ENCODE measurements at places on chromosomes 12 and 14.
A peak's percentile ranks its signal among the peaks of the same experiment; 100 is the strongest.

DNA sequence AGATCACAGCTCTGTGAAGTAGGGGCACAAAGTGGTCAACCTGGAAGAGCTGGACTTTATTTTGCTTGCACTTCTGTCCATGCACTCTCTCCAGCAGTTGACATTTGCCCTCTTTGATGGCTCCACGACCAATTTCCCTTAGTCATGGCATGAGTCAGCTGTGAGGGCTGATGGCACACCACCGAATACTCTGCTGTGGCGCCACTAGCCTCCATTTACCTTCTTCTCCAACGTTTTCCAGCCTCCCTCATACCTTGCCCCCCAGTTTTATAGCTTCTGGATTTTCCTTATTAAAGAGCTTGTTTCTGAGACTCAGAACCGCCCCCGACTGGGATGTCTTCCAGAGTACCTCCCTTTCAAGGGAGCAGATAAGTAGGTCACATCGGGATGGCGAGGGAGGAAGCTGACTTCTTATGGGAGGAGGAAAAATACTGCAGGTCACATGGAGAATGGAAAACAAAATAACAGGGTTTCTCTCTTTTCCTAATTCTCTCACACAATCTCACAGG is 17.6 kb downstream of the NINJ2 start:
- peak; percentile 31 for DNase-seq

DNA sequence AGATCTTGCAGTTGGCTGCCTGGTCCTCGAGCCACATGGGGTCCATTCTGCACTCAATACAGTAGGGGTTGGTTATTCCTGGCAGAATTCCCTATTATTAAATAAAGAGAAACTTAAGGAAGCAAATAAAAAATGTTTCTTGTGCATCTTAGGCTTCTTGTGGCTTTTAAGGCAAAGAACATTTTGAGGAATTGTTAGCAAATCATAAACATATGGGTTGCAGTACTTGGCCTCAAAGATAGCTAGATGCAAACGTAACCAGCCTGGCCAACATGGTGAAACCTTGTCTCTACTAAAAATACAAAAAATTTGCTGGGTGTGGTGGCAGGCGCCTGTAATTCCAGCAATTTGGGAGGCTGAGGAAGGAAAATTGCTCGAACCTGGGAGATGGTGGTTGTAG is 50.8 kb upstream of the KCNA5 start:
- DNase-seq = no peak

- DNase-seq = no peak
Measured at GRCh38 chr14:104240434-104241157, 102.2 kb downstream of the KIF26A start.

DNA sequence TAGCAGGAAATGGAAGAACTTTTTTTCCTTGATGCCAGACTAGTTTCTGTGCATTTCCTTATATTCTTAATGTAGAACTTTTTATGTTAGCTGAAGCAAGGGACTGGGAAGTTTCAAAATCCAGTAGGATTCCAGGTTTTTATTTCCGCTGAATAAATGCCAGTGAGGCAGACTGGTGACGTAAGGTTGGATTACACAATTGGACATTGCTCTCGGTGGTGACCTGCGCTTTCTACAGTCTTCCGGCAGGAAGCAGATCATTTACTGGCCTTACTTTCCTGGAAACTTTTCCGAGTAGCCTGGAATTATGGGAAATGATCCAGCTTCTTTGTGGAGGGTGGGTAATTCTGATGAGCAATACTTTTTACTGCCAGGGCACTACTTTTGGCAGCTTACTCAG is 3.6 kb downstream of the IFT43 start:
- no peak for DNase-seq

DNA sequence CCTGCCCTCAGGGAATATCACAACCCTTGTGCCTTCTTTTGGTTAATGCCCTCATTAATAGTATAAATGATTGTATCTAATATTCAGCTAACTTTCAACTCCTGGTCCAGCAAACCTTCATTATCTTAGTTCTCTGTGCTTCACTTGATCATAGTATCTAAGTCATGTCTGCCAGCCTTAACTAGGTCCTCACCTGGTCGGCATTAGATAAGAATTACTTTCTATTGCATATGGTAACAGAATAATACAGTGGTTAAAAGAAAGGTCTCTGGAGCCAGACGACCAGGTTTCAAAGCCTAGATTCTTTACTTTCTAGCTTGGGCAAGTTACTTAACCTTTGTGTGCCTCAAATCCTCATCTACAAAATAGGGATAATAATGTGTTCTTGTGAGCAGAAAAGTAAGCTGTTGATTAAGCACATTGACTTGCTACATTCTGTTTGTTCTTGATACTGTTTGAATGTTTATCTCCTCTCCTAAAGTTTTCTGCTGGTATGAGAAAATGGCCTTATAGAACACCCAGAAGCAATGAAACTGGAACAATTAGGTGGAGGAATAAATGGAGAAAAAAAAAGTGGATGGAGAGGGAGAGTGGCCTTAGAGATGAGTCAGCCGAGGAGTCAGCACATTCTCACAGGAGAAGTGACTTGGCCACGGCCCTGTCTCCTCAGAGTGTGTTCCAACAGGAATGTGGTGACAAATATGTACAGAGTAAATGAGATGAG is 176.1 kb downstream of the SLC25A21 start:
- DNase-seq = no peak

GRCh38 chr14:58607952-58608317 is 29.8 kb upstream of the DACT1 start:
- no peak for DNase-seq

GRCh38 chr12:131066886-131067490 is 113.3 kb downstream of the ADGRD1 start:
- peak; percentile 66 for DNase-seq

DNA sequence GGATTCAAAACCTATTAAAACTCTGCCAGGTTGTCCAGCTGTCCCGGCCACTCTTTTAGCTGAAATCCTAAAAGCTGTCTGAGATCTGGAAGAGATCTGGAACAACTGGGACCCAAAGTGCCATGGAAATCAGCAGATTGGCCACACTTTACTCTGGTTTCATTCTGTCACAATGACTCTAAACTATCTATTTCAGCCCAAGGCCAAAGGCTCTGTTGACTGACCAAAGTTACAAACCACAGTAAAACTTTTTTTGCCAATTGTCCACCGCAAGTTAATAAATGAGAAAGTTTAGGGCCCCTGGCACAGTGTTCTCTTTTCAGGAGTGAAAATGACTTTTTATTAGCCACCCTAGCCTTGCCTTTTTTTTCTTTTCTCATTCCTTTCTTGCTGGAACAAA is 113.4 kb upstream of the CPM start:
- no peak for DNase-seq

- DNase-seq = no peak
Measured at GRCh38 chr12:69003991-69004390, 71.0 kb upstream of the CPM start.

DNA sequence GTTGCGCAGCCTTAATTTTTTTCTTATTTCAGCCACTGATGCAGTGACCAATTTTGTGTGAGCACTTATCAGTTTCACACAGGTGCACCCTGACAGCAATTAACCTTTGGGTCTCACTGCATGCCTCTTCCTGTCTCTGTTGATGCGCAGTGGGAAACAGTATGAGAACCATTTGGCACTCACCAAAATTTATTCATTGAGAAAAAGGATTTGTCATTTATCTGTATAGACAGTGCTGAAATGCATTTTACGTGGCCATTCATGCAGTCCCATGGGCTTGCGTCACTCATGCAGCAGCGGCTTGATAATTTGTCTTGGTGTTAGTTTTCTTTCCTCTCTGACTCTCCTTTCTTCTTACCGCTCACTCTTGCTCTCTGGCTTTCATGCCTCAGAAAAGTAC is 157.5 kb downstream of the C12orf75 start:
- no peak for DNase-seq

DNA sequence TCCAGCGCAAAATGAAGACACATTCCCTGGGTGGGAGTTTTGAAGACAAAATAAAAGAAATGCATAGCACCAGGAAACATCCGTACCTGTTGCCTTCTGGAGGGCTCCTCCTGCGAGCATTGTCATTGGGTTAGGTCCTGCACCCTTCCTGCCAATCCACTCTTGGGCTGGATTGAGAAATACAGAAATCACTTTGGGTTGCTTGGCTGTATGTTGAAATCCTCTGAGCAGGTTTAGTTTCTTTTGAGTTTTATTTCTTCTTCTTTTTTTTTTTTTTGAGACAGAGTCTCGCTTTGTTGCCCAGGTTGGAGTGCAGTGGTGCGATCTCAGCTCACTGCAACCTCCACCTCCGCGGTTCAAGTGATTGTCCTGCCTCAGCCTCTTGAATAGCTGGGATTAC is 67.6 kb downstream of the ARF6 start:
- DNase-seq = no peak

DNA sequence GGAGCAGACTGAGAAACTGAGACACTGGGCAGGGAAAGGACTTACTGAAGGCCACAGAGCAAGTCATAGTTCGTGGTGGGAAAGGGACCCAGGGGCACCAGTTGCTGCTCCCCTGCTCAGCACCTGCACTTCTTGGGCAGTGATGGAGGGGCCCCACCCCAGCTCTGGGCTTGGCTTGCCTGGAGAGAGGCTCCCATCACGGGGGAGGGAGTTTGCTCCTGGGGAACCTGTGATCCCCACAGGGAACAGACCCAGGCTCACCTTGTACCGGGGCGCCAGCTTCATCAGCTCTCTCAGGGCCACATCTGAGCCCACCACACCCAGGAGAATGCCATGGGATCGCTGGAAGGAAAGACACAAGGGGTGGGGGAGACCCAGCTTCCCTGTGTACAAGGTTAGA is 39.8 kb downstream of the CACNA2D4 start:
- no peak for DNase-seq

GRCh38 chr14:63308723-63309317 is 9.9 kb downstream of the GPHB5 start:
- no peak for DNase-seq

GRCh38 chr14:99179946-99180345 is 92.1 kb downstream of the BCL11B start:
- DNase-seq = no peak

GRCh38 chr12:96329545-96329944 is 70.7 kb downstream of the CDK17 start:
- no peak for DNase-seq

GRCh38 chr12:124327362-124328043 is 32.6 kb downstream of the RFLNA start:
- no peak for DNase-seq

- DNase-seq = no peak
Measured at GRCh38 chr14:74610199-74610865, 1.7 kb downstream of the LTBP2 start.

GRCh38 chr14:99064262-99064954 is 207.6 kb downstream of the BCL11B start:
- DNase-seq = no peak

GRCh38 chr12:124381456-124382296 is 86.8 kb downstream of the RFLNA start:
- DNase-seq = peak; percentile 69

GRCh38 chr14:97432586-97432985 is 635.4 kb downstream of the VRK1 start:
- DNase-seq = no peak

GRCh38 chr12:49777800-49778748 is 36.7 kb downstream of the TMBIM6 start:
- peak; percentile 39 for DNase-seq

- no peak for DNase-seq
Measured at GRCh38 chr12:88579161-88579517, 1.1 kb downstream of the KITLG start.

GRCh38 chr14:53953828-53954550 is 2.6 kb downstream of the BMP4 start:
- no peak for DNase-seq

GRCh38 chr12:57744777-57745484 is at the start of gene TSPAN31:
Gene TSPAN31, plus strand, starts transcription at chr12:57745039. Its CDS starts 116 bp downstream, at chr12:57745155.
- DNase-seq = peak; percentile 98

DNA sequence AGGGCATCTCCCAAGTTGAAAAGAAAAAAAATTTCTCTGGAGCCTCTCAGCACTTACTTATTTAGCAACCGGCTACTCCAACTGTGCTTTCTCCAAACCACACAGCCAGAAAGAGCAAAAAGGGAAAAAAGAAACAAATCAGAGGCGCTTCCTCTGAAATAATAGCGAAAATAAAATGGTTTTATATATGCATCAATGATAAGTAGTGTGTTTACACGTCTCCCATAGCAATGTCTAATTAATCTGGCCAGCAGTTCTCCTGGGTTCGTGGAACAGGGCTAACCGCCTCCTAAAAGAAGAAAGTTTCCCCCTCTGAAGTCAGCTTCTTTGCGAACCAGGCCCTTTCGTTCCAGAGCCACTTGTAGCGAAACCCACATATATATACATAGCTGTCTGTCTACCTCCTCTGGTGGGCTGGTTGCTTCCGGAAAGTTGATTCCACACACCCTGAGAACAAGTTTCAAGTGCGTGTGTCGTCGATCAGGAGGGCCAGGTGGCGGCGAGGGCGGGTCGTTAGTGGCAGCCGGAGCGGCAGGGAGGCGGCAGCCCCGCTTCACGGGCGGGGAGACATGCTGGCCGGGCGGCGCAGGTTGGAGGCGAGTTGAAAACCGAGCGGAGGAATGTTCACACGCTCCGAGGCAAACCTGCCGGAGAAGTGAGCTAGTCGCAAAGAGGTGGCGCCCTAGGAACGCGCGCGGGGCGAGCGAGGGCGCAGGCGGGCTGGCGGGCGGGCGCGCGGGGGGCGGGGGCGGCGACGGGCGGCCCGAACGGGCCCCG is 2.7 kb downstream of the PTHLH start:
- DNase-seq = peak; percentile 84

GRCh38 chr14:90467501-90467900 is 70.7 kb downstream of the CALM1 start:
- no peak for DNase-seq

DNA sequence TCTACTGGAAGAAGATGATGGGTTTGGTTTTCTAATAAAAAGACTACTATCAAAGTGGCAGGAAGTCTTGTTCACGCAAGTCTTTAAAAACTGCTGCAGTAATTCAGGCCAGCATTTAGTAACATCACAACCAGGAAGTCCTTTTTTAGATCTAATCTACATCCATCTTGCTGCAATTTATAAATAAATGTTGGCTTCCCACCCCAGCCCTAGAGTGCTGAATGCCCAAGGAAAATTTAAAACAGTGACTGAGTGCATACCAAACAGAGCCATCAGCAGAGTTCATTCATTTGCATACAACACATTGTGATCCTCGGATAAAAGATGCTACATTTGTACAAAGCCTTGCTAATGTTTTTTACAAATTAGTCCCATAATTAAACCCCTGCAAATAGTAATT is 72.1 kb downstream of the PHLDA1 start:
- no peak for DNase-seq

DNA sequence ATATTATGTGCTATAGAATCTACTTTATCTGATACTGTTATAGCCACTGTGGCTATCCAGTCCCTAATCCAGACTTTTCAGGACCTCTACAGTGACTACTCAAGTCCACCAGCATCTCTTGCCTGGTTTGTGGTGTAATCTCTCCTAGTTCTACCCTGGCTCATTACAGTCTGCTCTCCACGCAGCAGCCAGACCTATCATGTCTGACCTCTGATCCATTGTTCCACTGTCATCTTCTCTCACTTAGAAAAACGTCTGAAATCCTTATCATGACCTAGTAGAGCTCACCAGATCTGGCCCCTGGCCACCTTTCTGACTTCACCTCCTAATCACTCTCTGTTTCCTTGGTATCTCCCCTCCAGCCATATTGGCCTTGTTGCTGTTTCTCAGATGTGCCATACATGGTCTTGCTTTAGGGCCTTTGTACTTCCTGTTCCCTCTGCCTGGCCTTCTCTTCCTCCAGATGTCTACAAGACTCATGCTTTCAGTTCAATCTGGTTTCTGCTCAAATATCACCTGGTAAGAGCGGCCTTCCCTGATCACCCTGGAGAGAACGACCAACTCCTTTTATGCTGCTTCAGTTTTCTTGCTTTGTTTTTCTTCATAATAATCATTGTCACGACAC is 475.5 kb downstream of the AACS start:
- no peak for DNase-seq

- DNase-seq = no peak
Measured at GRCh38 chr12:295132-295531, 32.5 kb upstream of the SLC6A13 start.

- DNase-seq = no peak
Measured at GRCh38 chr14:33699300-33699983, 251.4 kb downstream of the EGLN3 start.
